NCI-H1105 (cell line): ENCODE measurements at places on chromosomes 2 and 18.

GRCh38 chr2:230660294-230661060 lies 52.2 kb upstream of the CAB39 start:
- no peak for DNase-seq

DNA sequence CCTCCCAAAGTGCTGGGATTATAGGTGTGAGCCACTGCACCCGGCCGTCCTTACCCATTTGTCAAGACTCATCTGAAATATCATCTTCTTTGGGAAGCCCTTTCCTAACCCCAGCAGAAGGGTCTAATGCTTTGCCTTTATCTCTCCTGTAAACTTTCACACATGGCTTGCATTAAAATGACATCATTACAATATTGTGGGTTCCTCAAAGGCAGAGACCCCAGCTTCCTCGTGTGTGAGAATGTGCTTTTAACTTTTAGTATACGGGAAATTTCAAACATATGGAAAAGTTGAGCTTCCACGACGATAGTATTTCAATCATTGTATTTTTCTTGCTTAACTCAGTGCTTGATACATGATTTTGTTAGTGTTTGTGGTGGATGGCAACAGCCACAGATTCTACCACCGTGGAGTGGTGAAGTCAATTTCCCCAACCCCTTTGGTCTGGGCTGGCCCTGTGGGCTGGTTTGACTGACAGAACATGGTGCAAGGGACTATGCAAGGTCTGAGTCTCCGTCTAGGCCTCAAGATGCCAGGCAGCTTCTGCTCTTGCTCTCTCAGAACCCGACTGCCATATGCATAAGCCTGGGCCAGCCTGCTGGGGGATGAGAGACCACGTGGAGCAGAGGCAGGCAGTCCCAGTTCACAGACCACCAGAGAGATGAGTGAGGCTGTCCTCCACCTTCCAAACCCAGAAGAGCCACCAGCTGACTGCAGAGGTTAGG lies 39.9 kb downstream of the NGEF start:
- DNase-seq, result no peak

DNA sequence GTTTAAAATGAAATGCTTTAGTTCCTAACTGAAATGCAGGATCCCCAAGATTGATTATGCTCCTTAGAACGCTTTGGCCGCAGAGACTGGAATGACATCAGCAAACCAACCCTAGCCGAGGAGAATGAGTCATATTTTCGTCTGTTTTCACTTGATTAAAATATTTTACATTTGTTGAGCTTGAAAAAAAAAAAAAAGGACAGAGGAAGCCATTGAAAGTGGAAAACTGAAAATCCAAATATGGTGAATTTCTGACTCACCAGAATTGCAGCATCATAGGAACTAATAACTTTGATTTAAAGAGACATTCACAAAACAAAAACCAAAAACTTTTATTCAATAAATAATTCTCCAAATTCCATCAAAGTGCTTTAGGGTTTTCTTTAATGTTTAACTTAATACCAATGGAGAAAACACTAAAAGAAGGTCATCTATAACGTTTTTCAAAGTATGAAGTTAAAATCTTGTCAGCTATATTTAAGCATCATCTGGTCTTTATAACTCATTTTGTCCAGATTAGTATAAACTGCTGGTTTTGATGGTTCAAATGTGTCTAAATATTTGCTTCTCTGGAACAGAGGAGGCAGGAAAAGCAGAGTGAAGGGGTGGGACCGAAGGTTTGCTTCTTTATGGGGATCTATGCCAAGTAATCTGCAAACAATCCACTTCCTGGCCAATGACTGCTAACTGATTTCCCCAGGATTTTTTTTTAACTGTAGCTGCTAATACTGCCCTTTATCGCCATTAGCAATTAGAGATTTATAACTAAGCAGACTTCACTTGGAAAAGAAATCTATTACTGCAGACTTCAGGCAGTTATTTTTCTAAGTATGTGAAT lies 30.9 kb upstream of the COL5A2 start:
- no peak for DNase-seq

GRCh38 chr2:237452861-237453260 lies 34.2 kb upstream of the MLPH start:
- DNase-seq, result no peak

DNA sequence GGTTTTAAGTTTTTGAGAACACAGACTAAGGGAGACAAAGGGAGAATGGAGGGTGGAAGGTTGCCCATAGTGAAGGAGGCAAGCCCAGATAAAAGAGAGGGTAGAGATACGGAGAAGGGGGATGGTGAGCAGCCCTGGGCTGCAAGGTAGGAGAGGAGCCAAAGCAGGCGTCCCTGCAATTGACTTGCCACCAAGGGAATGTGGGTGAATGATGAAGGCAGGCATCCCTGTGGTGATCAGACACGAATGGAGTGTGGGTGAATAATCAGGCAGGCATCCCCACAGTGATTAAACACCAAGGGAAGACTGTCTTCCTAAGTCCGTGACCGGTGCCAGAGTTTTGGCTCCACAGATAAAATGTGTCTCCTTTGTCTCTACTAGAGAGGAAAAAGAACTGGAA lies 16.5 kb upstream of the ALPK2 start:
- no peak for DNase-seq

DNA sequence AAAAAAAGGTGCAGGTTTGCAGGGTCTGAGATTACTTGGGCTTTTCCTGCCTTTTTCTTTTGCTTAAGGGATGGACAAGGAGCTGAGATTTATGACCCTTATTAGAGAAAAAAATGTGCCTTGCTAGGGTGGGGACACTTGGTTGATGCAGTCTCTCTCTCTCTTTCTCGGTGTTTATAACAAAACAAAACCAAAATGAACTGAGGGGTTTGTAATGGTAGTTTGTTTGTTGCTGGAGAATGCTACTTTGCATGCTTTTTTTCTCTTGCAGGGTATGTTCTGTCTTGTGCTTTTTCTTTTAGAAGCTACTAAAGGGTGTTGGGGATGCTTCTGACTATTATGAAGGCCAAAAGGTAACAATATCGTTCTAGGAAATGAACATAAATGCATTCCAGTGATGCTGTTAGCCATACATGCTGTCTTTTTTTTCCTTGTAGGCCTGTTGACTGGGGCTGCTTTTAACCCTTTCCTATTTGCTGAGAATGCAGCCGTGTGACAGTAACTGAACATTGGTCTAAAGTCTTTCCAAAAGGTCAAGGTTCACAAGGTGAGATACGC lies 435 bp downstream of the ZNF532 start:
- DNase-seq, result no peak

DNA sequence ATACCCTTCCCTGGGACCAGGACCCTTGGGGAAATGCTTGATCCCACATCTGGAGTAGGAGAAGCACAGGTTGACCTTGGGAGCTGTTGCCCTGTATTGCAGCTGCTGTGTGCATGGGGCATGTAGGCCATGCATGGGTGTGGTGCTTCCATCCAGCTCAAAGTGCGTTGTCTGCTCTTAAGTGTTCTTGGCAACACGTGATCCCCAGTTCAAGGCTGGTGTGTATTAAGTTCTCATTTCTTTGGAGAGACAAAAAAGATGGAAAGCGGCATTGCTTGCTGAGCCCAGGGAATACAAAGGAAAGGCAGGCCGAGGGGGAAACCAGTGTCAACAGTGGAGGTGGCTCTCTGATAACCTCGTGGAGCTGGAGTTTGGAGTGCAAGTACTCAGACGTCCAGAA lies 110.7 kb downstream of the RTP5 start:
- DNase-seq, result no peak

- DNase-seq, result no peak
Observed at GRCh38 chr2:36361396-36361795, 5.8 kb downstream of the CRIM1 start.
